ENCODE measurements at places on chromosomes 2 and 18.

- DNase-seq: no peak
These were observed 64.6 kb downstream of the DSEL start for GRCh38 chr18:67451960-67452359.

GRCh38 chr2:126902152-126902835 lies 3.6 kb downstream of the TEX51 start:
- no peak for DNase-seq

DNA sequence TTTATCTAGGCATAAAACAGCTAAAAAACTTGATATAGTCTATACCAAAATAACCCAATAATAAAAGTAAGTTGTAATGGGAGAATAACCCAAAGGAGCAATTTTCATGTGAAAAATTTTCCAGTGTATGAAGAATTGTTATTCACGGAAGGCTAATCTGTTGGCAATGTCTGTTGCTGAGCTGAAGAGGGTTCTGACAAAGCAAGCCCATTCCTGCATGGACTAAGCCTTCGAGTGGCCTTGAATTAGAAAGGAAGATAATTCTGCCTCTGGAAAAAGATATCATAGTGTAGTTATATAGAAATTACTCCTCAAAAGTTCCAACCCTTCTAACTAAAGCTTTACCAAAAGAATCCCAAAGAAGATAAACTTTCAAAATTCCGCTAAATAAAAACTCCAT lies 101.5 kb downstream of the MAP2 start:
- DNase-seq: no peak

- no peak for DNase-seq
These were observed 43.4 kb downstream of the MBP start for GRCh38 chr18:77088963-77089722.

DNA sequence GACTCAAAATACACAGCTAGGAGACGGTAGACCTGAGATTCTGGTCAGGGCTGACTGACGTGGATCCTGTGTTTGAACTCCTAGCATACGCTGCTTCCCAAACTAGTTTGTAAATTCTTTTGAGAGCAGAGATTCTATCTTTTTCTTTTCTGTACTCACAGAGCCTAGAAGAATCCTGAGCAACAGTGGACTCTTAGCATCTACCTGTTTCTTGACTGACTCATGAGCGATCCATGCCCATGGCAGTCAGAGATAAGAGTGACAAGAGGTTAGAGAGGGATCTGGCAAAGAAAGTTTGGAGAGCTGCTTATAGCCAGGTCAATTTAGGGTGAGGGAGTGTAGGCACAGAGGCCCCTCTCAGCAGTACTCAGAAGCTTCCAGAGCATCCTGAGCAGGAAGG lies 41.1 kb upstream of the PPP1CB start:
- DNase-seq: no peak

DNA sequence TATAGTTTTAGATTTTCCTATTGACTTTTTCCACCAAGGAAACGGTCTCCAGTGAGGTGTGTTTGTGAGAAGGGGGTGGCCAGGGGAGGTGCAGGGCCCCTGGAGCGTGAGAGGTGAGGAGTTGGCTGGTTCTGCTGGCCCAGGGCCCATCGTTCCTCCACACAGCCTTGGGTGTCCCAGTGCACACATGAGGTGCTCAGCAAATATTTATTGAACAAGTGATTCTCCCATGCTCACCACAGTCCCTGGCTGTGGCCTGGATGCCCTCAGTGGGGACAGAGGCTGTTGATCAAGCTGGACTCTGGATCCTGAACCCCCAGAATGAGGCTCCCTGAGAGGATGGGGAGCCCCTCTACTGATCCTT lies 5.0 kb downstream of the HAAO start:
- no peak for DNase-seq

DNA sequence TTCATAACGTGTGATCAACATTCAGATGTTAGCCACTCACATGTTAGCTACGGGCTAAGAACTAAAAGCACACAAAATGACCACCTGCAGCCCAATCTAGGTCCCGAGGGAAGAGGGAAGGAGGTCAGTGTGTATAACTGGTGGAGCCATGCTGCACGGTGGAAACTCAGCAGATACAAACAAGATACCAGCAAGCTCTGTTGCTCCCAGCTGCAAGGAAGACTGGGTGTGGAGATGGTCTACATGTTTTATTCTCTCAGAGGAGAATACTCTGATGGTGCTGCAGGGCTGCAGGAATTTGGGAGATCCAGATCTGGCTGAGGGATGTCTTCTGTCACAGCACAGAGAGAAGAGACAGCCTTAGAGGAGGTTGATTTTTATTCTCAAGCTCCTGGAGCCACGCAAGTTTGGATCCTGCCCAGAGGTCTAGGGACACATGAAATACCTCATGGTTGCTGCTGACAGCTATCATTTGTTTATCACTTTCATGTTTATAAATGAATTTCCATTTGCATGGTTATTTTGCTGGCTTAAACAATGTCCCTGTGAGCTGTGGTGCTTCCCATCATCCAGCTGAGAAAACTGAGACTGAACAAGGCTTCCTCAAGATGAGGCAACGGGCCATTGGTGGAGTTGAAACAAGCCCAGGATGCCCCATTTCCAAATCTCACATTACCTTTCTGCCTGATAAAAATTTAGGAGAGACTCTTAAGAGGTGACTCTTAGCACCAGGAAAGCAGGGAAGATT lies 30.9 kb downstream of the RNF144A start:
- no peak for DNase-seq

GRCh38 chr18:50011813-50012435 lies 183.0 kb downstream of the MYO5B start:
- DNase-seq: no peak

- DNase-seq: no peak
These were observed 448.5 kb downstream of the ZEB2 start for GRCh38 chr2:144071461-144071860.

- no peak for DNase-seq
These were observed 56.2 kb upstream of the LYPD6B start for GRCh38 chr2:148982282-148982681.

DNA sequence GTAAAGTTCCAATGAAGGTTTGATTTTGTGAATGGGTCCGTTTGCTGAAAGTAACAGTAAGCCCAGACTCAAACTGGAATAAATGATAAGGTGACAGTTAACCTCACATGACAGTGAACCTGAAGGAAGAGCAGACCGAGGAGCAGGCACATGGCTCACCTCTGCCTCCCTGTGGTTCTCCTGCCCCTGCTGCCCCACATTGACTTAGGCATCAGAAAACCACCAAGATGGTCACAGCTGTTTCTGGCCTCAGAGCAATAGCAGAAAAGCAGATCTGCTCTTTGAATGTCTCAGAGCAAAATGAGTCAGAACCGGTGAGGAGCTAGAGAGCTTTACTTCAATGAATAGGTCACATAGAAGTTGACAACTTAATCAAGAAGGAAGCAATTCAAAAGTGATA lies 487.6 kb downstream of the METTL4 start:
- DNase-seq: peak; percentile 37

DNA sequence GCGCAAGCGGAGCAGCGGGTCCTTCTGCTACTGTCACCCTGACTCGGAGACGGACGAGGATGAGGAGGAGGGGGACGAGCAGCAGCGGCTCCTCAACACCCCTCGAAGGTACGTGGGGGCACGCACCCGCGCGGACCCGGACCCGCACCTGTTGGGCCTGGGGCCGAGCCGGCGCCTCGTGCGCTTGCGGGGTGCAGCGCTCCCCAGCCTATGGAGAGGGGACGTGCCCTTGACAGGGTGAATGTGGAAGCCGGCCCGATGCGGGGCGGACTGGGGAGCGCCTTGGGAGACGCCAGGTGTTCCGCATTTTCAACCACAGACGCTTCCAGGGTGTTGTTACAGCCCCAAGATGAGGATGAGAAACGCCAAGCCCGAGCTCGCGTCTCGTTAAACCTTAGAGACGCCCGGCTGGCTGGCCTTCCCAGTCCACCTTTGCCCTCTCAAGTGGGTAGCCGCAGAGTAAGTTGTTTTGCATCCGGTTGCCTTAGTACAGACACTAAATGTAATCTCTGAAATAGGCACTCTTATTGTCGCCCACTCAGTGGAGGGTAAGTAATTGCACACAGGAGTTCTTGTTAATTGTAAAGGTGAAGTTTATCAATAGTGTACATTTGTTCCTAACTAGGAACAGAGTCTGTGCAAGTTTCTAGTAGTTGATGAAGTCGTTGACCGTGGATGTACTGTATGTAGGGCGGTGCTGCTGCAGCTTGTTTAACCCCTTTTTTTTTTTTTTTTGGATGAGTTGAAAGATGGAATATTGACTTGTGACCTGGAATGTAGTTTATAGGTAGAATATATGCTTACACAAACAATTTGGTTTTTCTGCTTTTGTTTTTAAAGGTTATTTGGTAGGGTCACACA lies 815 bp downstream of the GMCL1 start:
- peak; percentile 26 for DNase-seq

GRCh38 chr2:240925568-240926515 lies 19.7 kb downstream of the CROCC2 start:
- no peak for DNase-seq

DNA sequence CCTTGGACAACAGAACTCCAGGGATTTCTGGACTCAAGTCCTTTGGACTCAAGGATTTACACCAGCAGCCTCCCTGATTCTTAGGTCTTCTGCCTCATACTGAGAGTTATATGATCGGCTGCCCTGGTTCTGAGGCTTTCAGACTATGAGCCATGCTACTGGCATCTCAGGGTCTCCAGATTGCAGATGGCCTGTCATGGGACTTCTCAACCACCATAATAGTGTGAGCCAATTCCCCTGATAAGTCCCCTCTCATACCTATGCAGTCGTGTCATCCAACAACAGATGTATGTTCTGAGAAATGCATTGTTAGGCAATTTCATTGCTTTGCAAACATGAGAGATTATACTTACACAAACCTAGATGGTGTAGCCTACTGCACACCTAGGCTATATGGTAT lies 61.4 kb upstream of the MSTN start:
- DNase-seq: no peak

DNA sequence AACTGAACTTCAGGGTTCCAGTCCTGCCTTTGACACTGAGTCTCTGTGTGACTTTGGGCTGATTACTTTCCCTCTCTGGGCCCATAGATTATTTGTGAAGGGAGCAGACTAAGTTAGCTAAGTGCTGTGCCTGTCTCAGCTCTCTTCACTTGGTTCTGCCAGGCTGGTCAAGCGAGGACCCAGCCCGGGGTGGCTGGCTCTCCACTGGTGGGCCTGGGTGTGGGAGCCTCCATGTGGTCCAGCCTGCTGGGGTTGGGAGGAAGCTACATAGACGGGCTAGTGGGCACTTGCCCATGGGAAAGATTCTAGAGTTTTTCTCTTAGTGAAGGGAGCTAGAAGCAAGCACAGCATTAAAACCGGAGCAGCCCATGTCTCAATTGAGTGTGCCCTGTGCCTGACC lies 59.0 kb downstream of the DYSF start:
- no peak for DNase-seq

GRCh38 chr2:96839293-96839874 lies 4.4 kb downstream of the ANKRD23 start:
- DNase-seq: no peak

- DNase-seq: no peak
These were observed 253.8 kb downstream of the AFF3 start for GRCh38 chr2:99888617-99889016.

GRCh38 chr18:67300498-67300897 lies 216.0 kb downstream of the DSEL start:
- peak; percentile 46 for DNase-seq

- peak; percentile 89 for DNase-seq
These were observed 109.9 kb upstream of the CAB39 start for GRCh38 chr2:230602562-230603230.

- no peak for DNase-seq
These were observed 5.7 kb downstream of the PPP1R1C start for GRCh38 chr2:181991171-181991885.

GRCh38 chr2:181131584-181131983 lies 151.2 kb downstream of the UBE2E3 start:
- DNase-seq: no peak

- no peak for DNase-seq
These were observed 80.2 kb upstream of the NEUROD1 start for GRCh38 chr2:181760521-181760920.

DNA sequence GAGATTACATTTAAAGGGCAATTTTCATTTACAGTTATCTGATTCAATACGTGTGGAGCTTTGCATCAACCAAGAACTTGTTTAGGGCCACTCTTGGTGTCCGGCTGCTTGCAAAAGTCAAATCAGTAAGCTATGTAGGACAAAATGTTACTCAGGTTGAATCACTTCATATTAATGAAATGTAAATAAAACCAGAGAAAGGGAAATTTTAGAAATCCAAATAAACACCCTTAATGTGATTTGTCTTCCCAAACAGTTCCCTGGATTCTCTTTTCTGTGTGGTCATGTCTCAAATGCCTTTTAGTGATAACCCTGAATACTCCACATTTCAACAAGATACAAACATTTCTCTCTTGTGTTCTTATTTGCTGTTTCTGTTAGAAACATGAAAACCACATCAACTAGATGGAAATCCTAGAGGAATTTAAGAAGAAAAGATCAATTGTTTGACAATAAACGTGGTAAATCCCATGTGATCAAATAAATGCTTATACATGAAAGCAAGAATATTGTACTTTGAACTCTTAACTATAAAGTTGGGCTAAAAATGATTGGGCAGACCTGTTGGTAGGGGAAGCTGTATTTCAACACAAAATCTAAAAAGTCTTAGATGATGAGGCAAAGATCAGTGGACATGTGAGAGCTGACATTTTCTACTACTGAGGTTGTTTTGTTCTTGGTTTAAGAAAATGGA lies 101.3 kb downstream of the CDC42EP3 start:
- DNase-seq: no peak

DNA sequence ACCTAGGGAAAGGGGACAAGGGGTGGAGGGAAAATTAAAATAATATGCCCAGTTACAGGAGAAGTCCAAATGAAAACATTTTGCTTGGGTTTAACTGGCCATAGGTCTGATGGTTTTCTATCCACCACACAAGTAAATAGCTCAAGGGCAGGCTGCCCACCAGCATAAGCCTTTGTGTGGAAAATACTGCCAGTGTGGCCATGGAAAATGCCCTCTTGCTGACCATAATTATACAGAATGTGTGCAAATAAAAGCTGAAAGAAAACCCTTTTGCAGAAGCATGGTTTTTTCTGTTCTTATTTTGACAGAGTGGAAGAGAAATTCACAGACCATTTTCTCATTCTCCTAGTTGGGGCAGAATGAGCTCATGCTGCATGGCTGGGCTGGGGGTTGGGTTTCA lies 111.3 kb upstream of the SIX2 start:
- no peak for DNase-seq

Data from Jurkat, Clone E6-1 (cell line).